ENCODE measurements at places on chromosomes 7 and 10.

- no peak for DNase-seq
Measured at GRCh38 chr7:139531094-139531493, 7.6 kb downstream of the CLEC2L start.

DNA sequence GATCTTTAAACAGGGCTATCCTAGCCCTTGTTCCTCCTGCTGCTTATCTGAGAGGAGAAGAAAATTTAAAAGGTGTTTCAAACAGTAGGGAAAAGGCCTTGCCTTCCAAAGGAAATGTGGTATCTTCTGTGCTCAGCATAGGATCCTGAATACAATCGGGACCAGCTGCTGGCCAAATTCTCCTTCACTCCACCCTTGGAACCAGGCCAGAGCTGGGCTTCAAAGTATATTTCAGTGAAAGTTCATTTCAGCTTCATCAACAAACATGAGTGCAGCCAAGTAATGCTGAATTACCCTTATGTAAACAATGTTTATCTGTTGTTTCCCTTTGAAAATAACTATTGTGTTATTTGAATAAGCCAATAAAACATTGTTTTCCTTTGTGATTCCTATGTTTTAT is 146.5 kb upstream of the MEOX2 start:
- DNase-seq: peak; percentile 64

GRCh38 chr10:27241010-27241651 is 534 bp upstream of the ACBD5 start:
- DNase-seq: peak; percentile 69

GRCh38 chr7:121681700-121682099 is 191.3 kb upstream of the PTPRZ1 start:
- no peak for DNase-seq

DNA sequence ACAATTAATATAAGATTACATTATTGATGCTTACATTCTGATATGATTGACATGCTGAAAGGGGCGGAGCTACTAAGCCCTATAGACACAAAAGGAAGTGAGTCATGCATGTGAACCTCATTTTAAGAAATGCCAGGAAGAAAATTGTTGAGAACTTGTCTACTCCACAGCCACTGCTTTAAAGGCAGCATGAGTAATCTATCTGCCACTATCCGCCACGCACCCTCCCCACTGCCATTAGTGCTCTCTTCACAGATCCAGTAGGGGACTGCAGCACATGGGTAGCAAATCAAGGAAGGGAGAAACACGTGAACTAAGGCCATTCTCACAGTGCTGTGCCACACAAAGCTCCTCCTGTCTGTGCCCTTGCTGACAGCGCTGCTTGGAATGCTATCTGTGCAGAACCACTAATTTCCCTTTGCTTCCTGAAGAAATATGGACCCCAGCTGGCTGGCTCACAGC is 524.8 kb downstream of the GRM8 start:
- no peak for DNase-seq

DNA sequence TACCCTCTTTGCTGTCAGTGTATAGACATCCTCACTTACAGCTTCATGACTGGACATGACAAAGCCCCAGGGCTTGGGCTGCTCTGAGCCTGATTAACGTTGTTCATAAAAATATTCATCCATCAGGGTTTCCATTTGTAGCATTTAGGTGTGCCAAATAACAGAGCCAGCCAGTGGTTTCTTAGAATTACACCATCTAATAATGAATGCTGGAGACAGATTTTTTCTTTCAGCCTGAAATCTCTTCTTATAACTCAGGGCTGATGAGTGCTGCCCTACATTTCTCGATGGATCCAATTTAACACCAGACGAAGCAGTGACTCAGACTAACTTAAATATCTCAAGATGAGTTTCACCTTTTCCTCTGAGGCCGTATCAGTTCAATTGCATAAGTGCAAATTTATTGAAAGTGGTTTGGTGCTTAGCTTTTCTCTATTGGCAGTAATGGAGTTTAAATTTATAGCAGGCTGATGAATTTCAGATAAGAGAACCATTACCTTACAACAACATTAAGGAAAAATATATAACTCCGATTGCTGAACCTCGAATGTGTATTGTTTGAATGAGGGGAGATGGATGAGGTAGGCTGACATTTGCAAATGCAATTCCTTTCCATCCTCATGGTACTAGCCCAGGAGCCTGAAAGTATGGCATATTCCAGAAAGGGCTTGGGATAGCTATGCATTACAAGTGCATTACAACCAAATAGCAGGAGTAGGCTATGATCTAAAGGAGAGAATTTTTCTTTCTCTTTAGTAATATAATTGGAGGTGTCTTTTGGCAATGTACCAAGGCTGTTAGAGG is 900.6 kb downstream of the KCNMA1 start:
- DNase-seq: no peak

GRCh38 chr7:41133690-41134299 is 569.1 kb downstream of the INHBA start:
- no peak for DNase-seq

DNA sequence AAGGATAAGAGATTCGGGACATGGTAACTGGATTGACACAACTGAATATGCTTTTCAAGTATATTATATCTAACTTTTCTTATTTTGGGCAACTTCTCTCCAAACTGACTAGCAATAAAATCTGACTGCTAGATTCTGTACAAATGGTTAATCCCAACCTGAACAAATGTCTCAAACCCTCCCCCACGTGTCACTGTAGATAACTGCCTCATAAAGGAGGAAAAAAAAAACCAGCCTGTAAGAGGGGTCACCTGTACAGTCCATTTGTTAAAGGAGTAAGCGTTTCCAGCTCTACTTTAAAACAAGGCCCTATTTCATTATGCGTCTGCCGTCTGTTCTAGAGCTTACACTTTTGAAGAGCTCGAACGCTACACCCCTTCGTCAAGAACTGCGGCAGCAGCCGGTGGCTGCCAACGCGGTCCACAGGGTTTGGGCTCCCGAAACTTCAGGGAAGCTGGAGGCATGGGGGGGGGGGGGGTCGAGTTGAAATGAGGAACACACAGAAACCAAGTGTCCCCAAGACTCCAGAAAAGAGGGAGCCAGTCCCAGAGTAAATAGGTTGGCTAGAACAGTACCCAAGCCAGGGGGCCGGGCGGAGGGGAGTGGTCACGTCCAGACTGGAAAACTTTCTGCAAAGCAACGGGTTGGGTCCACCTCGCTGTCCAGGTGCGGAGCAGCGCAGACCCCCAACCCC is 492 bp downstream of the COG5 start:
- peak; percentile 80 for DNase-seq

Data from Right ventricle myocardium inferior (tissue), 1 donor.